ENCODE measurements at places on chromosomes 1 and 21.

DNA sequence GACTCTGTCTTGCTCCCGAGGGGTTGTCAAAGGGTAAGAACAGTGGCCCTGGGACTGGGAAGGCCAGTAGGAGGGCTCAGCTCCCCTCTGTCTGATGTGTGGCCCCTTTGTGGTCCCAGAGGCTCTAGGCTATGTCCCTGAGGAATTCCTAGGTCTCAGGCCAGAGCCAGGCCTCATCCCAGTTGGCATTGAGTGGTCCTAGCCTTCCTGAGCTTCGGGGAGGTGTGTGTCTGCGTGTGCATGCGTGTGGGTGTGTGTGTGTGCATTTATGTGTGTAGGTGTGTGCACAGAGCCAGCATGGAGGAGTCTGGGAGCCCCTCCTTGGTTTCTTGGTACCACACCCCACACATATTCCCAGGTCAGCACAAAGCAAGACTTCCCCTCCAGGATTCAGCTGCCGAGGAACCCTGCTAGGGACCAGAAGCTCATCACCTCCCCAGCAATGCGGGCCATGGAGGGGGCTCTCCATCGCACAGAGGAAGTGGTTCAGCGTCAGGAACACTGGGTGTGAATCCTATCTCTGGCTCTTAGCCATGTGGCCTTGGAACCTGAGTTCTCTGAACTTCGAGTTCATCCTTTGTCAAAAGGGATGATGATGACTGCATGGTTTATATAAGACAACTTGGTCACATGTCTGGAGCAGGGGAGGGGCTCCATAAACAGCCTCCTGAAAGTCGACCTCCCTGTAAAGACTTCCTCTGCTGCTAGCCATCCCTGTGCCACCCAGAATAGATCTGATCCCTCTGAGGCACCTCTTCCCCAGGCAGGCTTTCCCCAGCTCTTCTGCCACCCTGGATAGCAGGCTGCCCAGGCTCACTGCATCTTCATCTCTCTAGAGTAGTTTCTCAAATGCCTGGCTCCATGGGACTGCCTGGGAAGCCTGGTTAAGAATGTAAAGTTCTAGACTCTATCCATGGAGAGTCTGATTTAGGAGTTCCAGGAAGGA, 8.3 kb upstream of the EPS8L3 start:
- DNase-seq: no peak

DNA sequence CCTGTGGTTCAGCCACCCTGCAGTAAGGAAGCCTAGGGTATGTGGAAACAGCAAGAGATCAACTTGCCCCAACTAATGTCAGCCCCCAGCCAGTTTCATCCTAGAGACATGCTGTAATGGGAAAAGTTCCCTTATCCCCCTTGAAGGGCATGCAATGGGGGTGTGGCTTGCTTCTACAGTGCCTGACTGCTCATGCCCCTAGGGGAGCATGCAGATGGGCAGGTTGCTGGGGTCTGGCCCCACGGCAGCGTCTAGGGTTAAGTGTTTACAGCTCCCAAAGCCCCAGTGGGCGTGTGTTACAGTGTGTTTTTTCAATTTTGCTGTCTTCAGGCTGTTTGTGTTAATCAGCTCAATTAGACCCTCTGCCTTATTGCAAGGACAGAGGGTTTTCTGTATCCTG, 1105.9 kb downstream of the AMY1C start:
- DNase-seq: no peak

GRCh38 chr21:32189688-32190483, 89.0 kb downstream of the MIS18A start:
- no peak for DNase-seq

DNA sequence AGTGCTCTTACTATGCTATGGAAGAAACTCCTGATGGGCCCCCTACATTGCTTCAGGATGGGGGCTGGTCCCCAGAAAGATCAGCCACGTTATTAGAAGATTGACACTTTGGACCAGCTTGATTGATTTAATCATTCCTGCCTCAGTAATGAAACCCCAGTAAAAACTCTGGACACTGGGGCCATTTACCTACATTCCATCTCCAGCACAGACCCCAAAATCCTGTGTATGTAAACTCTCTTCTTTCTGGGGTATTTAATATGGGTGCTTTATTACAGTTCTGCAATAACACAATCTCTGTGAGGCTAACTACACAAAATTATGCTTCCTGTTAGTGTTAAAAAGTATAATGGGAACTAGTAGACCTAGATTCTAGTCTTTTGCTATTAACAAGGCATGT, 96.6 kb downstream of the KCNK1 start:
- DNase-seq: no peak

GRCh38 chr1:93965256-93965655, 56.0 kb upstream of the GCLM start:
- DNase-seq: no peak

GRCh38 chr1:100773444-100773843, 53.9 kb downstream of the VCAM1 start:
- peak; percentile 16 for DNase-seq

DNA sequence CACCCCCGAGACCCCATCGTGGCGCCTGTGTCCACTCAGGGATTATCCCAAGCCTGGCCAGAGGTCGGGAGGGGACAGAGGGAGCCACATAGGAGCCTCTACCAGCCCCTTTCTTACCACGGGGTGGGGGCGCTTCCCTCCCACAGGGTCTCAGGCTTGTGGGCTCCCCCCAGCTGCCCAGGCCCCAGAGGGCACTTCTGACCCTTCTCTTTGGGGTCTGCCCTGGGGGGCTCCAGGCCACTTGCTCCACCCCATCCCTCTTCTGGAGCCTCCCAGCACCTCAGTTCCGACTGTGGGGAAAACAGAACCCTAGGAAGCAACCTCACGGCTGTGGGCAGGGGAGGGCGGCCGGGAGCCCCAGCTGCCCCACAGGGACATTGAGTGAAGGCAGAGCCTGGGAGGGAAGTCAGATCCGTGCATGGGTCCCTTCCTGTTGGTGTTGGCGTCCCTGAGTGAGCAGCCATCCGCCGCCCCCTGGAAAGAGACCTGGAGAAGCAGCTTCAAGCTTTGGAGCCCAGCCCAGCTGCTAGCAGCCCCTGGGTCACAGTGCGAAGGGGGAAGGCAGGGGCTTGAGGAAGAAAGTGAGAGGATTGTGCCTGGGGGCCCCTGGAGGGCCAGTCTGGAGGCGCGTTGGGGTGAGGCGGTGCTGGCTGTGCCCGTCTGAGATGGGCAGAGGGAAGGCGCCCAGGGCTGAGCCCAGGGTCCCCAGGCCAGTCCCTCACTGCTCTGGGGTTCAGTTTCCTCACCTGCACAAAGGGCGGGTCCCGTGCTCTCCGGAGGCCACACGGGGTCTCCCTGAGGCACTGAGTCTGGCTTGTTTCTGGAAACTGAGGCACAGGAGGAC, 22.1 kb downstream of the RRP1 start:
- DNase-seq: no peak

DNA sequence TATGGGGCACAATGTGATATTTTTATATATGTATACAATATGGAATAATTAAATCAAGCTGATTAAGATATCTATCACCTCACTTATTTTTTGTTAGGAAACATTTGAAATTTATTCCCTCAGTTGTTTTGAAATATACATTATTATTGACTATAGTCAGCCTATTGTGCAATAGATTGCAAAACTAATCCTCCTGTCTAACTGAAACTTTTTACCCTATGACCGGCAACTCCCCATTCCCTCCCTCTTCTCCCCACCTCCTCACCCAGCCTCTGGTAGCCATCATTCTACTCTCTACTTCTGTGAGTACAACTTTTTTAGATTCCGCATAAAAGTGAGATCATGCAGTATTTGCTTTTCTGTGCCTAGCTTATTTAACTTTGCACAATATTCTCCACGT, 117.7 kb upstream of the SGIP1 start:
- peak; percentile 50 for DNase-seq

DNA sequence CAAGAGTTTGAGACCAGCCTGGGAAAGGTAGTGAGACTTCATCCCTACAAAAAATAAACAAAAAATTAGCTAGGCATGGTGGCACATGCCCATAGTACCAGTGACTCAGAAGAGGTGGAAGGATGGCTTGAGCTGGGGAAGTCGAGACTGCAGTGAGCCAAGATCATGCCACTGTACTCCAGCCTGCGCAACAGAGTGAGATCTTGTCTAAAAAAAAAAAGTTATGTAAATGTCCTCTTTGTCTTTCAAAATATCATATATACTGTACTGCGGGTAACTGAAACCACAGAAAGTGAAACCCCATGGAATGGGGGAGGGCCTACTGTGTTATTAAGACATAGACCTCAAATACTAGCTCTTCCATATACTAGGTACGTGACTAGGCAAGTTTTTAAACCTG, 20.8 kb downstream of the ACADM start:
- no peak for DNase-seq

- DNase-seq: no peak
Measured at GRCh38 chr1:19083081-19083480, 126.6 kb upstream of the IFFO2 start.

GRCh38 chr1:202952818-202953217, 5.3 kb downstream of the ADIPOR1 start:
- peak; percentile 73 for DNase-seq

DNA sequence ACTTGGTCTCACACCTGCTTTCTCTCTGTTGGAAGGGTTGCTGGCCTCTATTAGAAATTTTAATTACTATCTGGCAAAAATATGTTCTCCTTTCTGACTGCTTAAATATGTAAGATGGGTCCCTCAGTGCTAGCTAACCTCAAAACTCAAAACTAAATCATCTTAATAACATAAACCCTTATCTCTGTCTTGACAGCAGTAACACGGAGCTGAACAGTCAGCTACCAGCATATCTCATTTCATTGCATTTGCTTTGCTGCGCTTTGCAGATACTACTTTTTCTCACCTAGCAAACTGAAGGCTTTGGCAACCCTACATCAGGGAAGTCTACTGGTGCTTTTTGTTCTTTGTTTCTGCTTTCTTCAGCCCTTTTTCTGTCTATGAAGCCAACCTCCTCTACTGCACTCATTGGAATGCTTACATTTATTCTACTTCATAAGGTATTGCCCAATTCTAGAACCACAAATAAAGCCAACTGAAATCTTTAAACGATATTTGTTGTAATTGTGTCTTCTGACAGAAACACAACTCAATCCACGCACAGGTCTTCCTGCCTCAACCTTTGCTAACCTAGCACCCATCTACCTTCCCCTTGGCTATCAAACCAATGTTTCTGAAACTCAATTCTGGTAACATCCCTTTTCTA, 95.6 kb downstream of the RERE start:
- no peak for DNase-seq

- DNase-seq: no peak
Measured at GRCh38 chr1:226337276-226337875, 28.4 kb upstream of the LIN9 start.

DNA sequence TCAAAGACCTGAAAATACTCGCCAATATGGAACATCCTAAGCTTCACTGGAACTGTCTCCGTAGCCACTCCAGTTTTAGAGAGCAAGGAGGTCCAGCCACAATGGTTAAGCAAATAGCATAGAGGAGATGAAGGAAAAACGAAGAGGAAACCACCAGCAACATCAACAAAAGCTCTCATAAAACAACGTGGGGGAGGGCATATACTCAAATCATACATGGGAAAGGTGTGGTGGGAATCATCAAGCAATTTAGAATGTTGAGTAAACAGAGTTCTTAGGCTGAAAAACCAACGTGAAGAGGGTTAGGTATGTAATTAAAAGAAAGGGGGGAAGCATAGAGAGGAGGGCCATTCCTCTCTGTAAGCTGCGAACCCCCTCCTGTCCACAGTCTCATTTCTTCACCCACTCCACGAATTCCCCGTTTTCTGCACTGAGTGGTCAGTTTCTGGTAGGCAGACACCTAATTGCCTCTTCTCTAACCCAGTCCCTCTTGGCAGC, 1.0 kb downstream of the TMEM59 start:
- DNase-seq: peak; percentile 10

- DNase-seq: no peak
Measured at GRCh38 chr21:36916718-36917117, 49.8 kb downstream of the HLCS start.

DNA sequence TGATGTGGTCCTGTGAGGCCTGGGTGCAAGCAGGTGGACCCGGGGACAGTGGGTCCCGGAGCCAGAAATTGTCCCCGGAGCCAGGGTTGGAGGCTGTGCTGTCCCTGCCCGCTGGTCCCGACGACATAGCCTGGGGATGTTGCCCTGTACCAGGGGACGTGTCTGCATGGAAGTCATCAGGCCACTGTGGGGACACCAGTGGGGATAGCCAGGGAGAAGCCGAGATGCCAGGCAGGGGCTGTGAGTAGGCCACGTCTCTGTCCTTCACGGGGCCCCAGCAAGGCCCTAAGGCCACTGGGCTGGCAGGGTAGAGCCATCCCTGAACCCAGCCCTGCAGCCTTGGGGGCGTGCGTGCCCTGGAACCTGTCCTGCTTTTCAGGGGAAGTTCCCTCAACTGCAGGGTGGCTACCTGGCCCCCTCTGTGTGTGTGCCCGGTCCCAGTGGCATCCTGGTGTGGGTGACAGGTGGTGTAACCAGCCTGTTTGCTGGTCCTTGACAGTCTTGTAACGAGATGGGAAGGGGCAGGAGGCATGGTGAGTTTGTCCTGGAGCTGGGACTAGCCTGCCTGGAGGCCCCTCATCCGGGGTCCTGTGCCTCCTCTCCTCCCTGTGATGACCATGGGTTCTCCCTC, 73.2 kb downstream of the OBSCN start:
- no peak for DNase-seq

- no peak for DNase-seq
Measured at GRCh38 chr1:23449306-23449705, 24.8 kb upstream of the TCEA3 start.

DNA sequence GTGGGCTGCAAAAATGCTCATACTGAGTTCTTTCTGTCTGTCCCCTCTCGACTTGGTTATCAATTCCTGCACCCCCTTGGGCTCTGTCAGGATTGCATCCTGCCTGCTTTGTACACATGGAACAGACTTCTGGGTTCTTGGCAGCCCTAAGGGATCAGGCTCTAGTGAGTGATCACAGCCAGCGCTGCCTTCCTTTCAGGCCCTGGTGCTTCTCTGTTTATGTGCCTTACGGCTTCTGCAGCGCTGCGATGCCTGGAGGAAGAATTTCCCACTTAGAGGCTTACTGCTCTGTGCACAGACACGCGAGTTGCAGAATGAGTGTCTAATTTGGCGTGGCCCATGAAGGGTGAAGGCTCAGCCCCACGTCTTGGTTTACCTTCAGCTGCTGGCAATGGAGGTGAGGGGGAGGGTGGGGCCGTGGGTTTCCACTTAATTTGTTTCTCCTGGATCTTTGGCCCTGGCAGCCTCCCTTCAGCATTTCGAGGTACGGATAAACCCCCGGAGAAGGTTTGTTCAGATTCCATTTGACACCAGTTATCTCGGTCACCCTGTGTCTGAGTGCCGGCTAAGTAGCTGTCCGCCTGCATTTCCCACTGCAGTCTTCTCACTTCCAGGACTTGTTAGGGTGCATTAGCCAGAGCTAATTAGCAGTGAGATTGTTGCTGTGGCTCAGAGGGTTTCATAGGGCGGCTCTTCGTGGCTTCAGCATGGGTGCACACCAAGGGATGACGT, 227.3 kb downstream of the DYRK1A start:
- no peak for DNase-seq

GRCh38 chr1:149997585-149998262, 12.8 kb downstream of the OTUD7B start:
- DNase-seq: no peak

DNA sequence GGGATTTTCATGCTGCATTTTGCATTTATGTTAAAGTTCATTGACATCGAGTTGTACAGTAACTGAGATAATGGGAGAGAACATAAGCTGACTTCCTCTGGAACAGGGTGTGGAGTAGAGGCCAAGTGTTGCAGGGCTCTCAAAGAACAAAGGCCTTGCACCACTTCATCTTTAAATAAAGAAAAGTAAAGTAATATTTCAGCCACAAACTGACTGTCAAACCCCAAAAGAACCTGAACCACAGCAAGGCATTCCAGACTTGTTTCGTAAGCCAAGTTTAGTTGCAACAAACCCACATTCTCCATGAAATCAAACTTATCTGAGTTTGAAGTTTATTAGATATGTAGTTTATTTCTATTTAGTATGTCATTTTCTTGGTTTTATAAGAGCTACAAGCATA, 19.1 kb upstream of the HMGCS2 start:
- peak; percentile 51 for DNase-seq

Data from AG10803 (cell line).